ENCODE measurements at places on chromosomes 5 and 9. TPM values are rescaled to one million over a fixed set of nuclear protein-coding genes. Genes with fewer than 3 reads are reported as not detected.
A peak's percentile ranks its signal among the peaks of the same experiment; 100 is the strongest.

GRCh38 chr5:154519359-154519758 lies 41.3 kb upstream of the HAND1 start:
- H3K4me1 ChIP-seq = no peaks in the 10 kb centered on the region
- DNase-seq = no peak
- H3K36me3 ChIP-seq = no peaks in the 10 kb centered on the region
- H3K27ac ChIP-seq = no peak overlapping the region

- H3K27ac ChIP-seq = no peak overlapping the region
- no peak overlapping the region for H3K4me3 ChIP-seq
- H3K27me3 ChIP-seq = no peaks in the 10 kb centered on the region
Measured at GRCh38 chr5:10793785-10794184, 32.8 kb upstream of the DAP start.

DNA sequence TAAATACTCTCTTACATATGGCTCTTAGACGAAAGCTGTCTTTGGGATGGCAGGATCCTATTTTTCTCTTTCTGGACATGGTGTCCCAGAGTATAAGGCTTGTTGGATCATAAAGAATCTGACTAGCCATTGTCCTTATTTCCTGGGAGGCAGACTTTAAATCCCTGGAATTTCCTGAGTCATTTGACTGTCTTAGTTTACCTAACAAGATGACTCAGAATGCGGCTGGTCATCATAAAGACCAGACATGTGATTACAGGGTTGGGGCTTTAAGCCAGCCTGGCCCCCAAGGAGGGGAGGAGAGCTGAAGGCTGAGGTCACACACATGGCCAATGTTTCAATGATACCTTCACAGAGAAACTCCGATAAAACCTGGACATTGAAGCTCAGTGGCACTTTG lies 37.2 kb downstream of the FAM240B start:
- no peak overlapping the region for H3K4me3 ChIP-seq
- DNase-seq = no peak
- no peaks in the 10 kb centered on the region for H3K27me3 ChIP-seq

DNA sequence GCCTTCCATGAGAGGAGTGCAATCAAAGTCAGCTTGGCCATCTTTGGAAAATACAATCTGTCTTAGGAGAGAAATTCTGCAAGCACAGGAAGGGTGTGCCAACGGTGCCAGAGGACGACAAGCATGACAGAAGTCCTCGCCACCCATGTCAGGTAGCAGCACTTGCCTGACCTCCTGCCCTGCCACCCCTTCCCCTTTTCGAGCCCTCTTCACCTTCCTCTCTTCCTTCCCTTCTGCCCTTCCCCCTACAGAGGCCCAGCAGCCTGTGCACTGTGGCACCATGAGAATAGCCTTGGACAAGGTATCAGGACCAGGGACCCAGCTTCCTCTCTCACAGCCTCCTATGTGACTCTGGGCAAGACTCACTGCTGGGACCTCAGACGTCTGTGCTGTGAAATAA lies 5.3 kb upstream of the UBE2QL1 start:
- H3K27ac ChIP-seq = no peak overlapping the region
- no peaks in the 10 kb centered on the region for H3K36me3 ChIP-seq
- no peaks in the 10 kb centered on the region for H3K4me1 ChIP-seq
- no peak overlapping the region for H3K4me3 ChIP-seq

- H3K27ac ChIP-seq = no peak overlapping the region
- no peaks in the 10 kb centered on the region for H3K4me1 ChIP-seq
- H3K36me3 ChIP-seq = no peaks in the 10 kb centered on the region
- H3K27me3 ChIP-seq = no peaks in the 10 kb centered on the region
- H3K4me3 ChIP-seq = no peak overlapping the region
- DNase-seq = peak; percentile 30
Measured at GRCh38 chr5:90434116-90434714, 24.7 kb upstream of the CETN3 start.

Gene SOHLH1
- not detected for total RNA-seq

Gene CNOT6
- 12.5 TPM for total RNA-seq

DNA sequence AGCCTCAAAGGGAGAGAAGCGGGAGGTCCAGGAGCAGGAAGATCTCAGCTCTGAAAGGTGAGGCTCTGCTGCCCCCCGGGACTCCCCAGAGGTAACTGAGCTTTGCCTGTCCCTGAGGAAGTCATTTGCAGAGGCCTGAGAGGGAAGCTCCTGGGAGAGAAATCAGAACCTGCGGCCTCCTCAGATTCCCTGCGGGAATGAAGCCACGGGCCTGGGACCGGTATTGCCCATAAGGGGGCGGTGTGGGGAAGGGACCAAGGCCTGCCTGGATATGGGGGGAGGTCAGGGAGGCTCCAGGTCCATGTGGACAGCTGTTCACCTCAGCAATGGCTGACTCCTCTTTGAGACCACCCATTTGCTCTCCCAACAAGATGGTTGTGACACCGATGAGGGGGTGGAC lies 1.3 kb downstream of the SPATA31E1 start:
- no peak overlapping the region for H3K27ac ChIP-seq
- H3K36me3 ChIP-seq = no peaks in the 10 kb centered on the region
- peaks cover 2% of the 10 kb centered on the region for H3K27me3 ChIP-seq
- no peak overlapping the region for H3K4me3 ChIP-seq

- H3K27me3 ChIP-seq = no peaks in the 10 kb centered on the region
- no peak for DNase-seq
- peak overlapping the region; percentile 78 for H3K27ac ChIP-seq
- no peak overlapping the region for H3K4me3 ChIP-seq
- H3K36me3 ChIP-seq = no peaks in the 10 kb centered on the region
Measured at GRCh38 chr9:91197232-91198181, 164.2 kb downstream of the AUH start.

Gene TEK
- total RNA-seq = 2.4 TPM

GRCh38 chr5:103336941-103337340 lies 78.4 kb downstream of the MACIR start:
- H3K4me3 ChIP-seq = no peak overlapping the region
- no peaks in the 10 kb centered on the region for H3K4me1 ChIP-seq
- H3K27ac ChIP-seq = no peak overlapping the region
- no peaks in the 10 kb centered on the region for H3K36me3 ChIP-seq
- H3K27me3 ChIP-seq = no peaks in the 10 kb centered on the region
- no peak for DNase-seq
